Activated naive CD8-positive, alpha-beta T cell treated with anti-CD3 and anti-CD28 coated beads, Interleukin-2, amount 50 U/mL, for 16 hours (primary cell): ENCODE measurements at places on chromosomes 6 and 20.
A peak's percentile ranks its signal among the peaks of the same experiment; 100 is the strongest.

DNA sequence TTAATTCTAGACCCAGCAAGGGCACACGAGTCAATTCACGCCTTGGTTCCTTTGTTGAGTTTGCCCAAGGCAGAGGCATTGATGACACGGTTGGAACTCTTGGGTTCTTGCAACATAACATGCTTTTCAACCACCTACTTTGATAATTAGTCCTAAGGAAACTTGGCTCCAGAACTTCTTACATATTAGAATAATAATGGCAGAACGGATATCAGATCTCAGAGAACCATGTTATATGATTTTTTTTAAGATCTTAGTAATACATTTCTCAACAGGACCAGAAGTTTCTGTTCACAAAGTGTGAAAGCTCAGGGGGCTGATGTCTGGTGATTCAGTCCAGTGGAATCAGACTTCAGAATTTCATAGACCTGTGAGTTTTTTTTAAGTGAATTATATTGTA lies 19.2 kb downstream of the SPTLC3 start:
- DNase-seq, result no peak

DNA sequence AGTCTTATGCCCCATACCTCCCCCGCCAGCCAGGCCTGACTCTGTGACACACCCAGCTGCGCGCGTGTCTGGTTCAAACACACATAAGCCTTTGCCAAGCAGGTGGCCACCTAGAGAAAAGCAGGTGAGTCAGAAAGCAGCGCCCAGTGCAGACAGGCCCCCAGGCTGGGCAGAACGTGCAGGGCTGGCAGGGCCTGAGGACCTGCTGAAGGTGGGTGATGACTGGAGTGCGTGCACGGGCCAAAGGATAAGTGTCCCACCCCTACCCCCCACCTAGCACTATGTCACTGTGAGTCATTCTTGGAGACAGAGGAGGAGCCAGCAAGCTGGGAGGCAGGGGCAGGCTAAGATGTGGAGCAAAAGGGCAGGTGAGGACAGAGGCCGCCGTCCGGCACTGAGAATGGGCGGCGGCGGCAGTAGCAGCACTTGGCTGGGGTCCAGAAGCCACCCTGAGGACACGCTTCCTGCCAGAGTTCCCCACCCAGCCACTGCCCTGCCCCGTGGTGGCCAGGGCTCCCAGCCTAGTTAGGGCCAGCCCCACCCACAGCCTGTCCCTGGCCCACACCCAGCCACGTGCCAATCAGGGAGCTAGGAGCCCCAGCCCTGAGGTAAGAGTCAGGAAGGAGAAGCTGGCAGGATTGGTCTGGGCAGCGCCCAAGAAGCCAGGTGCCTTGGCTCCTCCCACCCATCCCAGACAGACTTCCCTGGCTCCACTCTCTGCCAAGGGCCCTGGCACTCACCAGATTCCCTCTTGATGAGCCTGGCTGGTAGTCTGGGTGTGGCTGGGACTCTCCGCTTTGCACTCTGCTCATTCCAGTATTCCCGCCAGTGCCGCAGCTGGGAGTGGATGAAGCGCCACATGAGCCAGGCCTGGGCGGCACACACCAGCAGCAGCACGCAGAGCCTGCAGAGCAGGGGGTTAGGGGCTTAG lies 72.7 kb downstream of the TRAM2 start:
- DNase-seq, result no peak

DNA sequence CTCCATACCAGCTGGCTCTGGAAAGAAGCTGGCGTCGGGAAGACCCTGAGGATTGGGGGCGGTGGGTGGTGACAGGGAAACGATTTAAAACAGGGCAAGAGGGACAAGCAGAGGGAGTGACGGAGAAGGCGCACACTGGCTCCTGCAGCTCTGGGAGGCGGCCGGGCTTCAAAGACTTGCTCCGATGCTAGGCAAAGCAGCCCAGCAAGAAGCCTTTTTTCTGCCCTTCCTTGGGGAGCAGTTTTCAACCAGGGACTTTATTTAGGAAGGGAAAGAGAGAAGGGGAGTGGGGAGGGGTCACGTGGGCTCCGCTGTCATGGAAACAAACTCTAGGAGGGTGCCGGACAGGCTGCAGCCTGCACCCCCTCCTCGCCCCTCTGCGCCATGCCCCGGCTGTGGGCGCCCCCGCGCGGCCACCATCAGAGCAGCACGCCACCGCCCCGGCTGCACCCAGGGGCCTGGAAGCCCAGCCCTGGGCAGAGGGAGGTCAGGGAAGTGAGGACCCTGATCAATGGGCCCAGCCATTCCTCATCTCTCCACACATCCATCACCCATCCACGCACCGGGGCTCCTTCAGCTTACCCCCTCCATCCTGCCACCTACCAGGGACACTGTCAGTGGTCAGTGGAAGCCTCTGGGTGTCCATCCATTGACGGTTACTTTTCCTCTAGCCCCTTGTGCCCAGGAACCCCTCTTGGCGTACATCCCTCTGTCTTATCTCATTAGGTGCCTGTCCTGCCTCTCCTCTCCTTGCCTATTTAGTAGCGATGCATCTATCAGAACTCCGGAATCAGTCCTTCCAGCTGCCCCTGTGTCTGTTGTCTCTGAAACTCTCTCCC lies 66.6 kb upstream of the CCDC167 start:
- peak; percentile 35 for DNase-seq

DNA sequence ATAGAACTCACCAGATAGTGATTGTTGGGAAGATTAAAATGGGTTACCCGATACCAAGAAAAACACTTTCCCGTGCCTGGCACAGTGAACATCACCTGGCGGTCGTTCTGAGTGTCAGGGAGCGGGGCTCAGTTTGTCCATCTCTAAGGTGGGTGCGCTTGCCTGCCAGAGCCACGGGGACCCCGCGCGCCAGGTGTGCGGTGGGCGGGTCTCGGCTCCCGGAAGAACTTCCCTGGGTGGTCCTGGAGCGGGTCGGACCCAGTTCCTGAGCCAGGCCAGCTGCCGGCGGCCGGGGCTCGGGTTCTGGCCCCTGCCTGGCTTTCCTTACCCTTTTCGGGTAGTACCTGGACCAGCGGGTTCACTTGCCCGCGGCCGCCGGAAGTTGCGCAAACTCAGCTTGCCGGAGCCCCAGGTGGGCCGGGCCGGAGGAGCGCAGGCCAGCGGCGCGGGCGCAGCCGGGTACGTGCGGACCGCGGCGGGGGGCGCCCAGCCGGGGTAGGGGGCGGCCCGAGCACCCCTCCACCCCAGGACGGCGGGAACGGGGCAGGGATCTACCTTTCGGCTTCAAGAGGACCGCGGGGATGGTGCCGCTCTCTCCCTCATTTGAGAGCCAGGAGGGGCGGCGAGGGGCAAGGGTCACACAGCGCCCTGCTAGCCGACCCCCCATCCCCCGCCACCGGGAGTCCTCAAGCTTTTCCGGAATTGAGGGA lies 7.5 kb downstream of the FAM110A start:
- DNase-seq, result no peak

- DNase-seq, result no peak
Observed at GRCh38 chr6:35213824-35214756, at the start of gene SCUBE3. Gene SCUBE3, plus strand, starts transcription at chr6:35213956. Its CDS starts 463 bp downstream, at chr6:35214419.

DNA sequence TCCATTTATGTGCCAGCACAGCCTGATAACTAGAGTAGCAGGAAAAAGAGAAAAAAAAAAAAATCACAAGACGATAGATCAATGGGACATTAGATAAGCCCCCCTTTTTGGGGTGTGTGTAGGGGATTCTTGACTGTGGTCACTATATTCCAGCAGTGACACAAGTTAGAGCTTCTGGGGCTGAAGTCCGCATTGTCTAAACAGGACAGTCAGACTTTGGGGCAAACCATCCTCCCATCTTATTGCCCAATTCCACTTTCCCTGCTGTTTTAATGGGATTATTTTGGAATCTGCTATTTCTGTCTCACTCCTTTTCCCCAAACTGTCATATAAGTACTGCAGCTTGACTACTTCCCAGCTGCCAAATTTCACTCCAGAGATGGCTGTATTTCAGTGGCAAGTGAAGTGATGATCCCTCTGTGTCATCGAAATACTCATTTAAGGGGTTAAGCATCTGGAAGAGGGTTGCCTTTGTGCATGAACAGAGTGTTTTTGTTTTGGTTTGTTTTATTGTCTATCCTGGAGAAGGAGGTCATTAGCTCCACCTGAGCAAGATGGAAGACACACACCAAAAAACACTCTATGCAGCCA lies 182.5 kb downstream of the ATXN1 start:
- no peak for DNase-seq

DNA sequence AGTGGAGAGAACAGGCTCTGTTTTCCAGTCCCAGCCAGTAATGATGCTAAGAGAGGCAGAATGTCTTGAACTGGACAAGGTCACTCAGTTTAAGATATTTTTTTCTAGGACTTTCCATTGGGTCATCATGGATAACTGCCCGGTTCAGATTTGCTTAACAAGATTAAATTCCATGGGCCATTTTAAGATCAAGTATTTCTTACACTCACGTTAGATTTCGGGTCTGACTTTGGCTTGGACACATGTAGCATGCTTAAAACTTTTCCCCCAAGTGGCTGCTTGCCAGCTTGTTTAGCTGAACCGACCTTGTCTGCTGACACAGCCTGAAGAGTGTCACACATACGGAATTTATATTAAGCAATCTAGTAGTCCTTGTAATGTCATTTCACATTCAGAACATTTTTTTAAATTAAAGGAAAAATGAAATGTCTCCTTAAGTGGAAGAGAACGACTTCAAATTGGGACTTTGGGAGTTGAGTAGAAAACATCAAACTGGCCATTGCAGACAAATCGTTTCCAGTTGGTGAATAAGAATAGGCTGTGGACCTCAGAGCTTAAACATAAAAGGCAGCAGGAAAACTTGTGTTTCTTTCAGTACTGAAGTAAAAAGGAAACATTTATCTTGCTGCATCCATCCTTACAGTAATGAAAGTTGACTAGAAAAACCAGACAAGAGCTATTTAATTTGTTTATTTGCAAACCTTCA lies 29.0 kb downstream of the ARMC2 start:
- DNase-seq, result no peak

GRCh38 chr6:71375676-71376075 lies 87.1 kb downstream of the OGFRL1 start:
- no peak for DNase-seq

- no peak for DNase-seq
Observed at GRCh38 chr6:134846031-134846430, 103.9 kb downstream of the ALDH8A1 start.

- no peak for DNase-seq
Observed at GRCh38 chr6:156977527-156978291, 200.5 kb downstream of the ARID1B start.

GRCh38 chr20:16405254-16405653 lies 168.0 kb downstream of the KIF16B start:
- DNase-seq, result no peak

GRCh38 chr20:44651684-44652423 lies at the start of gene ADA:
Gene ADA, minus strand, starts transcription at chr20:44651699. Its CDS starts 92 bp downstream, at chr20:44651607.
- DNase-seq, result no peak

DNA sequence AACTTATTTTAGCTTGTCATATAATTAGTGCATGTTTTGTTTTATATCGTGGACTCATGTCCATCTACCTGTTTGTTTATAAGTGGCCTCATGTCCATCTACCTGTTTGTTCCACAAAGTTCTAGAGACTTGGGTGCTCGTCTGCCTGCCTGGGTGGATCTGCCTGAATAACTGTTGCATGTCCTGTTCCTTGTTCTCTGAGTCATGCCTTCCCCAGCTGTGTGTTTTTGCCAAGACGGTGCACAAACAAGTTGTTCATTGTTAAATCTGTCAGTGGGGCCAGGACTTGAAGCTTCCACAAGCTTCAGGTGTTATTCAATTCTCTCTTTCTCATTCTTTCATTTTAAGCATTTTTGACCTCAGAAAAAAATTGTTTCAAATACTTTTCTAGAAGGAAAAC lies 358.0 kb upstream of the CITED2 start:
- DNase-seq, result no peak

DNA sequence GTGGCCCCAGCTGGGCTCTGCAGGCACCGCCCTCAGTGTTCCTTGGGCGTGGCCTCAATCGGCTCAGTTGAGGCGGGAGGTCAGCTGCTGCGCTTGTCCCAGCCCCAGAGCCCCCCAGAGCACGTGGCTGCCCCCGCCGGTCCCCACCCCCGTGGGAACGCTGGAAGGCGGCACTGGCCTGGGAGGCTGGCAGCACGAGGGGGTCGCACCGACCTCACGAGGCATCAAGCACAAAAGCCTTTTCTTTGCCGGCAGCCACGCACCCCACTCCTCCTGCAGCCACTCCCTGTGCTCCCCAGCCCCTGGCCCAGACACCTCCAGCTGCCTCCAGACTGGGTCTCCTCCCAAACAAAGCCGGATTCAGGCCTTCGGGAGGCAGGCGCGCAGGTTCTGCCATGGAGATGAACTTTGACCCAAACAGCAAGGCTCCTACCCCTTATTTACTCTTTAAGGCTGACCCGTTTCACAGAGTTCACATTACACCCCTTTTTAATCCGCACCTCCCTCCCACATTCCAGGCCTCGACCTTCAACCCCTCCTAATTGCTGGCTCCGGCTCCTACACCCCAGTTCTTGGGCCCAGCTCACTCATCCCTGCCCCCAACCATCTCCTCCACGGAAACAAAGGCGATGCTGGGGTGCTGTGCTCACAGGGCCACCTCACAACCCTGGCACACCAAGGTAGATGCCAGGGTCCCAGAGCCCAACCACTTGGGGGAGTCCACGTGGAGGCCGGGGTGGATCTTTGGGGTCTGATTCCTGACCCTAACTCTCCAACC lies 111.7 kb downstream of the NOL4L start:
- DNase-seq, result no peak

GRCh38 chr6:29945281-29945820 lies 3.0 kb downstream of the HLA-A start:
- no peak for DNase-seq

DNA sequence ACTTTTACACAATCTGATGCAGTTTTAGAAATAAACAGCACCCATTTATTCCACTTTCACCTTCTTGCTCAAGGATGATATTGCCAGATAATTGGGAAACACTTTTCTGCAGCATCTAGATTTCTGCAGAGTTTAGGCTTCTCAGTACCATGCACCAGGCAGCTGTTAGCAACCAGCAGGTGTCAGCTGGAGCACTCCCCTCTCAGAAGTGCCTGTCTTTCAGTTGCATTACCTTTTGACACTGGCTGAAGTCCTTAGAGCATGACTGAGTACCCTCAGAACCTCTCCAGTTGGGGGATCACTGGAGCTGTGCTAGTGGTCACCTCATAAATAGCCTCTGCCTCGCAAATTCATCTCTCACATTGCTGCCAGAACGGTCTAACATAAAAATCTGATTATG lies 91.2 kb downstream of the DNAH8 start:
- DNase-seq, result no peak

GRCh38 chr6:18293076-18293904 lies 29.0 kb upstream of the DEK start:
- no peak for DNase-seq
